Cortex of kidney (tissue), 1 donor: ENCODE measurements at places on chromosomes 4 and X.

DNA sequence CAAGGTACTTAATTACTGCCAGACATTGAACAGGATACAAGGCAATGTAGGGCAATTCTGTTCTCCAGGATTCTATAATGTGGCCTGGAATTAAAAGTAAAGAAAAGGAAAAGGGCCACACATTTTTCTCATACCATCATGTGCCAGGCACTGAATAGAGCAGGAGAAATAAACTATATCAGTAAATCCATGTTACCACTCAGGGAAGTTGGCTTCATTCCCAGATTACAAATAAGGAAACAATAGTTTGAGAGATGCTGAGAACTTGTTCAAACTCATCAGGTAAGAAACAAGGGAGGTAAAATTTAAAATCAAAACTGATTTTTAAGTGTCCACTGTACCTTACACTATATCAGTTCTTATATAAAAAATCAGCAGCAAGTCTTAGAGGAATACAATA is 645.0 kb upstream of the ATOH1 start:
- no peak for DNase-seq

GRCh38 chr4:143021384-143021783 is 163.3 kb upstream of the USP38 start:
- no peak for DNase-seq

- DNase-seq, result no peak
Measured at GRCh38 chrX:50801135-50801534, 12.9 kb downstream of the SHROOM4 start.

- peak; percentile 22 for DNase-seq
Measured at GRCh38 chr4:113762186-113763028, 869 bp upstream of the CAMK2D start.

GRCh38 chr4:4610672-4611071 is 68.8 kb upstream of the STX18 start:
- no peak for DNase-seq

GRCh38 chr4:94537921-94538628 is 86.3 kb downstream of the PDLIM5 start:
- no peak for DNase-seq

DNA sequence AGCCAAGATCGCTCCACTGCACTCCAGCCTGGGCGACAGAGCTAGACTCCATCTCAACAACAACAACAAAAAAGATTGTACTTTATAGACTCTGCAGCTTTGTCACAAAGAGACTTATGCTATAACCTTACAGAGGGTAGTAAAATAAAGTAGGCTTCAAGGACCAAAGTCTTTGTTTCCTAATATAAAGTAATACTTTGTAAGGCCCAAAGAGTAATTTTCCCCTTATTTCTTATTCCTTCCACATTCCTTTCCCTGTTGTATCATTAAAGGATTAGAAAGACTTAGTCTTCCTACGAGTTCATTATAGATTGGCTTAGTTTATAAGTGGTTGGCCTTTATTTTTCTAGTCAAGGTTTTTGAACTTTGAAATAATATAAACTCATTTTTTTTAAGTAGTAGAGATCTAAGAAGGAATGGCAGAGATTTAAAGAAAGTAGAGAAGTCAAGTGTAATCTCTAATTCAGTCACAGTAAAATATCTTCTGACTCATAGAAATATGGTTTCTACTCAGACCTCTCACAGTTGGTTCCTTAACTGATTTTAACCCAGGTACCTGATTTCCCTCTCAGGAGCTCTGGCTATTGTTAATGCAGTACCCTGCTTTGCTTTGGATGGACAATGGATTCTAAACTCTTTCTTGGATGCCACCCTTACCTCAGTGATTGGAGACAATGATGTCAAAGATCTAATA is 26.2 kb downstream of the YY2 start:
- no peak for DNase-seq

GRCh38 chr4:154029171-154029570 is 240.3 kb upstream of the SFRP2 start:
- no peak for DNase-seq
